NCI-H2081 (cell line): ENCODE measurements at places on chromosomes 11 and 22.

DNA sequence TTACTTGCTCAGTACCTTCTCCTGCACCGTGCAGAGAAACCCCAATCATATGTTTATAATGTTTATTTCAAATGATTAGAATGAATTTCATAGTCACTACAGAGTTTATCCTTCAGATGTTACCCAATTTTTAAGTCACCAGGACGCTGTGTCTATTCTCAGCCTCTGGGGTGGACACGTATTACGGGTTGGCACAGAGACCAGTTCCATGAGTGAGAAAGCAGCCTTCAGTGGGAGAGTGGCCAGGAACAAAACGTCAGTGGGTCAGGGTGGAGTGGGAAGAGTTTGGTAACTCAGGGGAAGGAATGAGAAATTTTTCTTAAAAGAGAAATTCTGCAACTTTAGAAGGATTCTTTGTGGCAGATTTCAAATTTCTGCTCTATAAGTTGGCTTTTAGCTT lies 77.1 kb upstream of the MTMR2 start:
- DNase-seq: no peak

DNA sequence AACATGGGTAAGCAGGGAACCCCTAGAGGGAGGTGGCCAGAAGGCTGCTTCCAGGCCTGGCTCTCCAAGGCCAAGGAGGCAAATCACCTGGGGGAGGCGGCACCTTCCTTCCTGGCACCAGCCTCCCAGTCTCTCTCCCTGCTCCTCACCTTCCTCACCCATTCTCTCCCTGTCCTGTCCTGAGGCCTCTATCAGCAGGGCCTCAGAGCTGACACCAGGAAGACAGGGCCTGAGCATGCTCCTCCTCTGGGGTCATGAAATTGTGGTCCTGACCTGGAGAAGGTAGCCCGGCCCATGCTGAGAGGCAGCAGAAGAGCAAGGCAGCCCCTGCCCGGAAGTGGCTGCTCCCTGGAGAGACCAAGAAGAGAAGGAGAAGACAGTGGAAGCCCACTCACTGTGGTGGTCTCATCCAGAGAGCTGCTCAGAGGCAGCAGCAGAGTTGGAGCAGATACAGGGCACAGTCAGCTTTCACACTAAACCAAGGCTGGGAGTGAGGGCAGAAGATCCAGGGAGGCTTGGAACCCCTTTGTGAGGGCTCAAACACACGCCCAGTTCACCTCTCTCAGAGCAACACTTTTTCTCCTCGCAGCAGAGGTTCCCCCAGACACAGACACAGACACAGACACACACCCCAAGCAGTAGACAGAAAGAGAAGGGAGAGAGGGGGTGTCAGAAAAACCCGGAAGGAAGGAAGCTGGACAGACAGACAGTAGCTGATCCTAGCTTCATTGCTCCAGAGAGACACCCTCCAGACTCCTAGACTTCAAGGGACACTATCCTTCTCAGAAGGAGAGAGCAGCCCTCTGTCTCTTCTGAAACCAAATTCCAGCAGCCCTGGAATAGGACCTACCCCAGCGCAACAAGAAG lies 1.8 kb downstream of the BCL9L start:
- DNase-seq: no peak

DNA sequence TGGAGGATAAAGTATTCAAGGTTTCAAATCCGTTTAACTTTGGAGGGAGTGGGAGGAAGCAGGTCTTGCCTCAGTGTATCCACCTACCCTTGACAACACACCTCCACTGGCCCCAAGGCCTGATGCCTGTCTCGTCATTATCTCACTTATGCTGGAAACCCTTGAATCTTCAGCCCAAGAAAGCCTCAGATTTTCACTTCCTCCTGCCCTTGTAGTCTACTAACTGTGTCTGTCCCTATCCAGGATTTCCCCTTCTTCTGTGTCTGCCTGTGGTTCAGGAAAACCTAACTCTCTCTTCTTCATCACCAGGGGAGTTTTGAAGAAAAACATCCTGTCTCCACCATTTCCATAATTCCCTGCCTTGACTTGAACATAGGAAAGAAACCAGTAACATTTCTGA lies 56.1 kb downstream of the SYT9 start:
- no peak for DNase-seq

GRCh38 chr11:130831506-130831905 lies 84.8 kb downstream of the SNX19 start:
- no peak for DNase-seq

DNA sequence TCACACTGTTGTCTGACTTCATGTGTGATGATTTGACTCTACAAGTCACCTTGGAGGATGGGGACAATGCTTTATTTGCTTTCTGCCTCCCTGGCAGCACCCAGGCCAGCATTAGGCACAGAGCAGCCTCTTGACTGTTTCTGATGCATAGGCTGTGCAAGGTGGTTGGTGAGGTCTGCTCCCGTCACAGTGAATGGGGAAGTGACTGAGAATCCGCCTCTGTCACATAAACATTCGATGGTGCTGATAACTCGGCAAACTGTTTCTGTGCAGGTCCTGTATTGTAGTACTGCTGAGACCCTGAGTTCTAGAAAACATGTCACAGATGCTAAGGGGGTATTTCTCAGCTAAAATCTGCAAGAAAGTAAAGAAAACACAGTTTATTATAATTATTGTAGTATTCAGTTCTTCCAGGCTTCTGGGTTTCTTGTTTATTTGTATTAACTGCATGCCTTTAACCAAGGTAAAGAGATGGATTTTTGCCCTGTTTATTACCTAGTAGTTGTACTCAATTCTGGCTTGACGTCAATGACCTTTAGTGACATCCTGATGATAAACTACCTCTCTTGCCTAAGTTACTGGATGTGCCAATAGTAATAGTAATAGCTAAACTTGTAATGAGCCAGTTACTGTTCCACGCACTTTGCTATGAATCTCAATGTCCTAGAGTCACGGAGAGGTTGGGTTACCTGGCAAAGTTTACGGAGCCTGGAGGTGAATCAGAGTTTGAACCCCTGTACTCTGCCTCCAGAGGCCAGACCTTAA lies 24.8 kb upstream of the RCN1 start:
- DNase-seq: no peak

- no peak for DNase-seq
These were observed 193.1 kb upstream of the LARGE1 start for GRCh38 chr22:34113381-34113780.

- no peak for DNase-seq
These were observed 43.2 kb downstream of the SHANK2 start for GRCh38 chr11:71209181-71209580.

- DNase-seq: no peak
These were observed 22.8 kb upstream of the GCAT start for GRCh38 chr22:37784829-37785495.

- DNase-seq: no peak
These were observed 98.4 kb upstream of the PITPNB start for GRCh38 chr22:28017558-28017820.
